ENCODE measurements at places on chromosomes 3 and 15.

GRCh38 chr3:170714122-170714521, 128.2 kb upstream of the SLC7A14 start:
- peak; percentile 58 for DNase-seq

GRCh38 chr15:61205346-61205921, 23.7 kb downstream of the RORA start:
- no peak for DNase-seq

- DNase-seq = no peak
Measured at GRCh38 chr3:117563063-117563462, 853.5 kb downstream of the TUSC7 start.

DNA sequence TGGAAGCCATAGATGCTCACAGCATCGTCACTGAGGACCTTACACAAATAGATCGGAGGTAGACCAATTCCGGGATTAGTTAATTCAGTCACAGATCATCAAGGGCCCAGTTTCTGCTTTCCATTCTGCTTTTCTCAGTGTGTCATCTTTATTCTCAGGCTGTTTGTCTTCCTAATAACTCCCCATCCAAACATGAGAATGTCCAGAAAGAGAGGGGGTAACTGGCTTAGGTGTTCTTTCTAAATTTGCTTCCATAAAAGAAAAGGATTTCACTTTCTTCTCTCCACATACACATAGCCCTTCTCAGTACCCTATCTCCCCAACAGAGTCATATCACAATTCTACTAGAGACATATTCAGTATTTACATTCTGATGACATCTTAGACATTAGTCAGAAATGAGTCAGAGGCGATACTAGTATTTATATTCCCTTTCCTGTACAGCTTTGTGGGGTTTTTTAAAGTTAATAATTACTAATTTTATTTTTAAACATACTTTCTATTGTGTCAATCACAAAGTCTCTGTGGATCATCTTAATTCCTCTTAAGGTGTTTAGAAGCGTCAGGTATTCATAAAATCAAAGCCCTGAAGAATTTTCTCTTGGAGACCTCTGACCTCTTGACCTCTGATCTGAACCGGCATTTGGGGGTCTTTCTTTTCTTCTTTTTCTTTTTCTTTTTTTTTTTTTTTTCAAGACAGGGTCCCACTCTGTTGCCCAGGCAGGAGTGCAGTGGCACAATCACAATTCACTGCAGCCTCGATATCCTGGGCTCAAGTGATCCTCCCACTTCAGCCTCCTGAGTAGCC, 24.3 kb upstream of the IL12A start:
- DNase-seq = peak; percentile 81

- DNase-seq = peak; percentile 94
Measured at GRCh38 chr15:100703032-100703578, 100.7 kb downstream of the ASB7 start.

- DNase-seq = no peak
Measured at GRCh38 chr3:38552364-38552763, 56.2 kb downstream of the EXOG start.

DNA sequence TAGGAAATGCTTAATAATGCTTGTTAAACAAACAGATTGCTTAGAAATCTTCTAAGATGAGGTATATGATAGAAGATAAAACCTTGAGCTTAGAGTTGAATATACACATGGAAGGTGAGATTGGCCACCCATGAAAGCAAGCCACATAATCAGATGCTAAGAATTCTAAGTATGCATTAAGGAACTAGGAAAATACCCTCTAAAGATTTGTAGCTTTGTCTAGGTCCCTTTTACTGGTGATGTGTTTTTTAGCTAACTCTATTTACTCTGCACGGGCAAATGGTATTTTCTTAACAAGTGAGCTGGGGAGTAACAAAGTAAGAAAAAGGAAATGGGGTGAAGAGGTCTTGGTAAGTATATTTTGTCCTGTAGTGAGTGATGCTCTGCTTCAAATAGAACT, 310.3 kb downstream of the OXSM start:
- DNase-seq = no peak

DNA sequence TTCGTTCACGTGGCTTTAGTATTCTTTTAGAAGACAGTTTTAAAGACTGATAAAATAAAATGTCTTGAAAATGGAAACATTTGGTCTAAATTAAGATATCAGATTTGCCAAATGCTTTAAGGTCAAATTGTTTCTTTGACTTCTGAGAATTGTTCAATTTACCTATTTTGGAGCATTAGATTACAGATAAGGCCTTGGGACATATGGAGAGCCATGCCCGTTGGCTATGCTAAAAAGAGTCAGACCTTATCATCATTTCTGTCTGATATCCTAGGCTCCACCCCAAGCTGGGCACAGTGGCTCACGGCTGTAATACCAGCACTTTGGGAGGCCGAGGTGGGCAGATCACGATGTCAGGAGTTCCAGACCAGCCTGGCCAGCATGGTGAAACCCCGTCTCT, 13.0 kb downstream of the ZNF445 start:
- no peak for DNase-seq

GRCh38 chr3:31377045-31377642, 155.6 kb upstream of the STT3B start:
- DNase-seq = peak; percentile 97

DNA sequence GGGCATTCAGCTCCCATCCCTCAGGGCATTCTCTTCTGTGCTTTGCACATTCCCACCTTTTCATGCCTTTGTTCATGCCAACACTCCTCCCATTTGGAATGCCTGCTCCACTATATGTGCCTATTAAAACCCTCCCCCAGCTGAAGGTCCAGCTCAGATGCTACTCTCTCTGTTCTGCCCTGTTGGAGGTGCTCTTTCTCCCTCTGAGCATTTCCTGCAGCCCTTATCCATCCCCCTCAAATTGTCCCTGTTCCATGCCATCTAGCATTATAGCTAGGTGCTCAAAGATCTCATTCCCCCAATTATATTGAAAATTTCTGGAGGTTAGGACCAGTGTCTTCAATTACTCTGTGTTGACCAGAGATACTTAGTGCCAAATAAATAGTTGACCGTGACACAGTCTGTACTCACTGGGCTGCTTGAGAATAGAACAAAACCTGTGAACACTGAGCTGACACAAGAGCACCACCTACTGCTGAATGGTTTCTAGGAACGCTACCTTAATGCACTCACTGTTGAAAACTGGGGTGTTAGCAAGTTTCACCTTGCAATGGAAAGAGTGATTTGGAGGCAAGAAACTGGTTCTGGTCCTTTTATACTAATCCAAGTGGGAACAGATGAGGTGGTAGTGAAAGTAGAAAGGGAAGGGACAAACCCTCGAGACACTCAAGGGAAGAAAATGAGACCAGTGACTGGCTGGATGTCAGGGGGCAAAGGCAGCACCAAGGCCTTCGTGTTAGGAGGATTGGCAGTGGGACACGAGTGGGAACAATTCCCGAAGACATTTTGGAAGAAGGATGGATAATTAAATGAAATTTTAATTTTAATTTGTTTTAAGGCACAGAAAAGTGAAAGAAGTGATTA, 289.8 kb upstream of the ROPN1 start:
- DNase-seq = peak; percentile 61

GRCh38 chr3:25573386-25574171, 91.1 kb downstream of the TOP2B start:
- DNase-seq = no peak

DNA sequence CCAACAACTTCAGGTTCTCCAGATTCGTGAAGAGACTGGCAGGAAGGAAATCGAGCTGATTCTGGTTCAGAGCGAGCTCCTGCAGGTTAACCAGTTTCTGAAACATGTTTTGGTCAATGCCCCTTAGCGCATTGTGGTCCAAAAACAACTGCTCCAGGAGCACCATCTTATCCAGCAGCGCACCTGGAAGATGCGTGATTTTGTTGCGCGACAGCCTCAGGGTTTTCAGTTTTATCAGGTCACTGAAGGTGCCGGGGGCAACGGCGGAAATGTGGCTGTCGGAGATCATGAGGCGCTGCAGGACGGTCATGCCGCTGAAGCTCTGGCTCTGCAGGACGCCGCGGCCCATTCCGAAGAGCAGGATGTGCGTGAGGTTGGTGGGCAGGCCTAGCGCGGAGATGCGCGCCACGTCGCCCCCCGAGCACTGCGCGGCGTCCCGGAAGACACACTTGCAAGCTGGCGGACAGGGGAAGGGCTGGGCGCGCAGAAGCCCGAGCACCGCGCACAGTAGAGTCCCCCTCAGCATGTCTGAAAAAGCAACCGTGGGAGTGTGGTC, 1.2 kb downstream of the GP5 start:
- peak; percentile 8 for DNase-seq

DNA sequence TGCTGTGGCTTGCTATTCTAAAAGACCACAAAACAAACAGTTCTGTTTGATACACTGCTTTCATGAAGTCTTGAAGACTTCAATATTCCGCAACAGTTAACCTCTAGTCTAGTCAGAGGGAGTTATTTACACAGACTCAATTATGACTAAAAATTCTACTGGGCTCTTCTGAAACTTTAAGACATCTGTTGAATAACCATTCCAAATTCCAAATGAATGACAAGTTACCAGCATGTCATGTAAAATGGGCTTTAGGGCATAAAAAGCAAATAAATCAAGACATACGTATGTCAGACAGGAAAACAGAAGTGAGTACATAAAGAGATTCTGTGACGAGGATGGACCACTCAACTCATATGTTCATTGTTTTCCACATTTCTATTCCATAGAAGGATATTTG, 93.9 kb downstream of the PLOD2 start:
- DNase-seq = peak; percentile 62

GRCh38 chr3:171615281-171615680, 155.1 kb upstream of the TNIK start:
- no peak for DNase-seq

DNA sequence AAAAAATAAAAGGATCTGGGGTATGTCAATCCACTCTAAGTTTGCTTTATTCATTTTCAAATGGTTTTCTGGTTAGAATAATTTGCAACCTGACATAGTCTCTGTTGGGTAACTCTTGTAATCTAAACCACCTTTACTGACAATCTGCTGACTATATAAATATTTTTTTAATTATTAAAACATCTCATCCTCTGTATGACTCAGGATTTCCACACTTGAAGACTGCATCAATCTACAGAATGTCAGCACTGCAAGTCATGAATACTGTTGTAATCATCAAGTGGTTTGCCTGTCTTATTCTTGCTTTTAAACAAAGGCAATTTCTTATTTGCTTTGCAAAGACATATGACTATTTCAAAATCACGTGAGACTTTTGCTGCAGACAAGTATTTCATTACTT, 42.1 kb downstream of the VGLL3 start:
- peak; percentile 94 for DNase-seq

DNA sequence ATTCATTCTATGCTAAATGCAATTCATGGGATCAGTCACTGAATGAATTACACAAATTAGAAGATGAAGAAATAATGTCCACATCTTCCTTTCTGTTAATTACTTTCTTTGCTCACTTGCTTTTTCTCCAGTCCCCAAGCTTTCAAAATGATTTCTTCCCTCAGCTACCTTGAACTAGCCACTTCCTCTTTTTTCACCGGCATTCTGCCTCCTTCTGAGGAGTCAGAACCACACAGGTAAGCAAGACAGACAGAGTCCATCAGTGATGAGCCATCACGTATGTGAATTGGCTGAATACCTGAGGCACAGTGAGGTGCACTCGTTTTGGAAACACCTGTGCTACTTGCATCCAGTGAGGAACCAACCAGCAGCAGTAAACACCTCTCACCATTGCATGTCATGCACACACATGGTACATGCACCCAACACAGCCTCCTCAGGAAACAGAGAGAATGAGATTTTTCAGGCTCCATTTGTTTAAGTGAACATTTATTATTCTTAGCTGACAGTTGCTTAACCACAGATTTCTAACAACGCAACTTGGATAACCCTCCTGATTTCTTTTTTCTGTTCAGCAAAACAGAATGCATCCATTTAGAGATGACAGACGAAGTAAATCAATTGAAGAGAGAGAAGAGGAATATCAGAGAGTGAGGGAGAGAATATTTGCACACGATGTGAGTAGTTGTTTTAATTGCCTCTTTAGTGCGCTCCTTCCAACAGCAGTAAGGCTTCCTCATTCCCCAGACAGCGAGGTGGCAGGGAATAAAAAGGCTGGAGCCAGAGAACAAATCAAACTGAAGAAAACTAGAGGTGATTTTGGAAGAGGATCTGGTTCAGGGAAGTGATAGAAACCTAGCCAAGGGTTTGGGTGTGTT, 69.3 kb downstream of the ARPP21 start:
- no peak for DNase-seq

GRCh38 chr3:137746808-137747207, 17.3 kb upstream of the SOX14 start:
- no peak for DNase-seq

- DNase-seq = peak; percentile 25
Measured at GRCh38 chr3:174287705-174288104, 571.4 kb upstream of the NAALADL2 start.

- no peak for DNase-seq
Measured at GRCh38 chr3:176969506-176969905, 227.8 kb downstream of the TBL1XR1 start.

DNA sequence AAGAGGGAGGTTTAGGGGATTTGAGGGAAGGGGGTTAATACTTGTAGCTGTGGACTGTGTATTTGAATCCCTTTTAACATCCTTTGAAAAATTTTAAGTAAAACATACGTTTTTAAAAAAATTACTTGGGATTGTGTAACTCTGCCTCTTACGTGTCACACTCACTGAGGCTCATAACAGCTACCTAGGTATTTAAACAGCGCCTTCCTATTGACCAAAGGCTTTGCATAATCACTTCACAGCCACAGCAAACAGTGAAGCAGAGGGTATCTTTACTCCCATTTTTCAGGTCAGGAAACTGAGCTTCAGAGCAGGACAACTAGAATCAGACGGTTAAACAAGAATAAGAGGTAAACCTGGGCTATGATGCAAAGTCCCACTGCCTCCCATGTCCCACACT, 95.9 kb downstream of the TLE3 start:
- no peak for DNase-seq

DNA sequence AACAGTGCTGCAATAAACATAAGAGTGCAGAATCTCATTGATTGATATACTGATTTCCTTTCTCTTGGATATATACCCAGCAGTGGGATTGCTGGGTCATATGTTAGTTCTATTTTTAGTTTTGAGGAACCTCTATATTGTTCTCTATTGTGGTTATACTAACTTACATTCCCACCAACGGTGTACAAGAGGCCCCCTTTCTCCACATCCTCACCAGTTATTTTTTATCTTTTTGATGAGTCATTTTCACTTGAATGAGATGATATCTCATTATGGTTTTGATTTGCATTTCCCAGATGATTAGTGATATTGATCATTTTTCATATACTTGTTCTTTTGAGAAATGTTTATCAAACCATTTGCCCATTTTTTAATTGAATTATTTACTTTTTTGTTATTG, 12.4 kb upstream of the IREB2 start:
- no peak for DNase-seq

DNA sequence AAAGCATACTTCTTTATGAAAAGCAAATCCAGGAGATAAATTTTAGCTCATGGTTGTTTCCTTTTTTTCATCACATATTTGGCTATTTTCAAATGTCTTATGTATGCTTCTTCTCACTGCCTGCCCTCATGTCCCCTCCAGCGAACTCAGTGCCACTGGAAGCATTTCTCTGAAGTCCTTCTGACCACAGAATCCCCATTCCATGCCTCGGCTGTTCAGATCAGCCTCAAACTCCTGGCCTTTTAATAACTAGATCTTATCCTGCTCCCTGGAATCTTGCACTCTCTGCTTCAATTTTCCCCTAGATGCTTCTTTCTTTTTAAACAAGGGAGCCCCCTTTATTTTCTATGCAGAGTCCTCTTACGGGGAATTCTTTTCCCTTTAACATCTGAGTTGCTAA, 10.1 kb downstream of the ETV5 start:
- no peak for DNase-seq

- peak; percentile 66 for DNase-seq
Measured at GRCh38 chr3:57977818-57978235, 30.4 kb upstream of the FLNB start.

GRCh38 chr15:67035886-67036285, 29.5 kb upstream of the SMAD3 start:
- no peak for DNase-seq
